ENCODE measurements at places on chromosomes 7 and 10. TPM values are rescaled to one million over a fixed set of nuclear protein-coding genes. Genes with fewer than 3 reads are reported as not detected.

DNA sequence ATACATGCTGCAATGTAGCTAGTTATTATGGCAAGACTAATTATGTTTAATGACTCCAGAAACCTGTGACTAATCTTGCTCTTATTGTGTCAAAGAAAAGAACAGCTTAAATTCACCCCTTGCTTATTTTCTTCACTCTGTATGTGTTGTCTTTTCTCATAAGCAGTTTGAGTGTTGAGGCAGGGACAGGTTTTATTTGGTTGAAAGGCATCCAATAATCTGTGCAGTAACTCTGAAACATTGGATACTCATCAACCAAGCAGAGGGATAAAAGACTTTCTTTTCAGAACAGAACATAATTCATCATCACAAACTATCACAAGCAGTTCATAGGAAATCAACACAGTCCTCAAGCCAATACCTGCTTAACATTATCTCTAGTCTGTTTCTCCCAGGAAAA is 797.6 kb upstream of the MBL2 start:
- no peak for DNase-seq

- no peak for DNase-seq
Observed at GRCh38 chr10:124592736-124593430, 131.3 kb downstream of the LHPP start.

GRCh38 chr7:100122067-100122466 is 2.6 kb downstream of the CNPY4 start:
- no peak for DNase-seq

DNA sequence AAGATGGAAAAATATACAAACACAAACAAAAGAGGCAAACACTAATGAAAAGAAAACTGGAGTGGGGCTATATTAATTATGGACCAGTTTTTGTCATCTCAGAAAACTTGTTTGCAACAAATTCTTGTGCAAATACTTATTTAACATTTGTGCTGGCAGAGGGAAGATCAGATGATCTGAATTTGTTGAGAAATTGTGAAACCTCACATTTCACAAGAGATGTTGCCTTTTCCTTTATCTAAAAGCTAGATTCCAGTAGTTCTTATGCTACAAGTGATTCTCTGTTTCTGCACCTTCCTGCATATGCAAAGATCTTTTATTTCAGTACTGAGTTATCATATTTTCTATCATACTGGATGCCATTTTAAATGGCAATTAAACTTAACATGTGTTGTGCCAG is 320.7 kb downstream of the SUGCT start:
- DNase-seq: peak; percentile 70

DNA sequence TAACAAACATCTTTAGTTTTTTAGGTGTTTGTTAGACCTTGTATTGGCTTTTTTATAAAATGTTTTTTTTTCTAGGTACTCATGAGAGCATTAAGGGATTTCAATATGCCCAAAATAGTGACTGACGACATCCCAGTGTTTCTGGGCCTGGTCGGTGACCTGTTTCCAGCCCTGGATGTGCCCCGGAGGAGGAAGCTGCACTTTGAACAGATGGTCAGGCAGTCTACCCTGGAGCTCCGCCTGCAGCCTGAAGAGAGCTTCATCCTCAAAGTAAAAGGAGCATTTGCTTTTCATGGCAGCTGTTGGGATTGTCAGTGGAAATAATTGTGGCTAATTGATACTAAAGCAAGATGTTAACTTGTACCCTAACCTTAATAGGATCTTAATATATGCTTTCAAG is 161.5 kb downstream of the DNAH11 start:
- no peak for DNase-seq

GRCh38 chr7:88516429-88516828 is 209.7 kb upstream of the STEAP4 start:
- no peak for DNase-seq

Gene DYNC1I1
- 0.54 TPM for total RNA-seq

Gene OR9A2
- not detected for total RNA-seq

Gene CHST15
- total RNA-seq: 5.6 TPM

Gene ADD3
- 524 TPM for total RNA-seq

Gene LRRN3
- total RNA-seq: 2.7 TPM

Gene GIGYF1
- 20.7 TPM for total RNA-seq

Gene SLC18A3
- total RNA-seq: not detected

Gene ADRB1
- not detected for total RNA-seq

Gene BTBD16
- total RNA-seq: 0.09 TPM
